Kidney epithelial cell (primary cell): ENCODE measurements at places on chromosomes 5 and 9. TPM values are rescaled to one million over a fixed set of nuclear protein-coding genes. Genes with fewer than 3 reads are reported as not detected.

The GRXCR2 gene
- total RNA-seq = not detected in 2 replicates

The ZNF454 gene
- total RNA-seq = 5.0 and 5.8 TPM in 2 replicates

DNA sequence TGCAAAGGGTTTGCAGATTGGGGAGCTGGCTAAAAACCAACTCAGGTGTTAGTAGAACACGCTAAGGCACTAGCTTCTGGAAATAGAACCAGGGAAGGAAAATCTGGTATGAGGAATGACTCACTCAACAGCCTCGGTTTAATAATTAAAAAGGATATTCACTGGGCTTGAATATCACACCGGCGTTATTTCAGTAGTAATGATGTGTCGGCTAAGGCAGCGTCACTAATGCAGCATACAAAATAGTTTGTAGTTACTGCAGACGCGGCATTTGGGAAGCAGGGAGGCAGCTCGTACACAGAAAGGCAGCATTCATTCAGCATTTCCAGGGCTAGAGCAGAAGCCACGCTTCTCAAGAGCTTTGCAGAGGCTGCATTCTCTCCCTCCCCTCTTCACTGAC lies 1.7 kb downstream of the ADRA1B start:
- DNase-seq = no peak

GRCh38 chr9:89413963-89414638 lies 83.8 kb downstream of the SEMA4D start:
- DNase-seq = no peak

DNA sequence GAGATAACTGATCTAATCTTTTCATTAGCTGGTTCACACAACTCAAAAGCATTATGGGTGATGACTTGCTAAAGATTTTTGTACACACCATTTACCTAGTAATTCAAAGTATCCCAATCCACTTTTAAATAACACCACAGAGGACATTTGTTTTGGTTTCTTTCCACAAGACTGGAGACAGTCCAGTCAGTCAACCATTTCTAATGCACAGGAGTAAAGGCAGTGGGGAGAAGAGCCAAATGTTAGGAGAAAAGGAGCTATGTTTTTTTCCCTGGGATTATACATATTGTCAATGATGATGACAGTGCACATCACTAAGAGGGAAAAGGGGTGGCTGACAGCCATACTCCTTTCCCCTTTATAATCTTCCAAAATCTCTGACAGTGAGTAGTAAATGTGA lies 240.9 kb downstream of the GABRB2 start:
- no peak for DNase-seq

GRCh38 chr5:151218177-151218576 lies 5.7 kb downstream of the CCDC69 start:
- no peak for DNase-seq

DNA sequence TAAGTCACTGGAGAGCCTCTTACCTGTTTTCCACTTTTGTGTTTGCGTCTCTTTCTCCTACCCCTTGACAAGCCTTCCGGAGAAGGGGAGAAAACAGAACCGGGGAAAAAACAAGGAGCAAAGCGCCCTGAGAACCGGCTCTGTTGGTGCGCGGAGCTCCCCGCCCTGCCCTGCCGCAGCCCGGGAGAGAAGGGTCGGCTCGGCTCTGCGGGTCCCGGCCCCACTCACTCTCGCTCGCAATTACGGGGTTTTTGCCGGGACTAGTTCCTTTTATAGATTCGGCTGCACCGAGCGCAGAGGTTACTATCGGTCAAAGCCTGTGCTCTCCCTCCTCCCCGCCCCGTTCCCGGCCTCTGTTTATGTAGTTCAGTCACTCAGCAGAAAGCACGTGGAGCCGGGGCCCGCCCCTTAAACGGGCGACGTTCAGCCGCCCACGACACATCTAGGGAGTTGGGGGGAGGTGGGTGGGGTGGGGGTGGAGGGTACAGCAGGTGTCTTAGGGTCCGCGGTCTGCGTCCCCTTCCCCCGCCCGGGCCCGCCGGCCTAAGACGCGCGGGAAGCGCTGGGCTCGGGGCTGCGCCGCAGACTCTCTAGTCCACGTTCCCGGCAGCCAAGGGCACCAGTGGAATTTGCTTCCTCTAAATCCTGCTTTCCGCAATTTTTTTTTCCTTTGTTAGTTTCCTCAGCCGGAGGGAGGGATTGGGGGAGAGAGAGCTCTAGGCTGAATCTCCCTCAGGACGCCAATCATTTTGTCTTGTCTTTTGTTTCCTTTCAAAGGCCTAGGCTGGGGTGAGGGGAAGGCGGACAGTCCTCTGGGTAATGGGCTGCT lies at the start of gene ABCA1:
ABCA1 (minus strand) TSS at position 244 of the 829 bp plus-strand sequence. CDS start 24,476 bp downstream, outside the sequence.
- DNase-seq = peak; percentile 64

GRCh38 chr5:35656721-35657120 lies 39.1 kb downstream of the SPEF2 start:
- no peak for DNase-seq
